Stimulated activated CD8-positive, alpha-beta memory T cell treated with anti-CD3 and anti-CD28 coated beads, Interleukin-15, amount 100 ng/mL, for 24 hours (primary cell): ENCODE measurements at places on chromosomes 5 and 9.

DNA sequence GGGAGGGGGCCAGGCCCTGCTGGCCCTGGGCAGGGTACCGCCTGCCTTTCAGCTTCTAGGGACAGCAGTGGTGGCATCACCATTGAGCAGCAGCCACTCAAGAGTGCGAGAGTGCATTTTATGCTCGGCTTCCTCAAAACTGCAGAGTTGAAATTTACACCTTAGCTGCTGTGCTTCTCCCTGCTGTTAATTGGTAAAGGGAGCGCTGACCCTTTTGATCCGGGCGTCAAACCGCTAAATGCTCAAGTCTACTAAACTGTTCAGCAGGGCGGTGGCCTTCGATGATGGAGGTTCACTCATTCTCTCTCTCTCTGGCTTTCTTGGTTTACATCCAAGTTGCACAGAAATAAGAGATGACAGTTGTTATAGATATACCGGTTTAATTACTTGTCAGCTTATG lies 368.6 kb upstream of the IRX2 start:
- DNase-seq: no peak

- DNase-seq: no peak
Observed at GRCh38 chr5:67989456-67989855, 226.1 kb upstream of the PIK3R1 start.

DNA sequence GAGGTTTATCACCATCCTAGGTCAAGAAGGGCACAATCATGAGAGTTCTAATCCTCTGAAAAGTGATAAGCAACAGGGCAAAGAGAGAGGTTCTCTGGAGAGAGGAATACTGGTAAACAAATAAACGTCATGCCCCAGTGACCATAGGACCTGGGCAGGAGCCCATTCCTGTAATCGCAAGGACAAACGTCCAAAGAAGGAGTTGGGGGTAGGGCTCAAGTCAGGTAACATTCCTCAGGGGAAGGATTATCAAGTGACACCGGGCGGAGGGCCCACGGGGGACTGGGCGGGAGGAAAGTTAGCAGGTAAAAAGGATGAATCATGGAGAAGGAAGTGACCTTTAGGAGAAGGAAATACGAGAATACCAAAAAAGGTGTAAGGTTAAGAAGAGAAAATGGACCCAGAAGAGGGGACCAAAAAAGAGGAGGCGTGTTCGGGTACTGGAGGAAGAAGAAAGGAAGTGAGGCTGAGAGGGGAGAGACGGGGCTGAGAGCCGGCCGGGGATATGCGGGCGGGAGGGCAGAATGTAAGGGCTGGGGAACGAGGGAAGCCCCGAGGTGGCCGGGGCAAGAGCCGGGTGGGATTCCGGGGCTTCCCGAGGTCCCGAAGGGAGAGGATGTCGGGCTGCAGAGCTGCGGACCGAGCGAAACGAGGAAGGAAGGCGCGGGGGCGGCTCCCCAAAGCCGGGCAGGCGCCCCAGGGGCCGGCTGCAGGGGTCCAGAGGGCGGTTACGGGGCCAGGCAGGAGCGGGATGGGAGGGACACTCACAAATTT lies 583 bp downstream of the DIAPH1 start:
- DNase-seq: no peak

GRCh38 chr5:55713871-55714270 lies 1.7 kb upstream of the SLC38A9 start:
- DNase-seq: no peak

DNA sequence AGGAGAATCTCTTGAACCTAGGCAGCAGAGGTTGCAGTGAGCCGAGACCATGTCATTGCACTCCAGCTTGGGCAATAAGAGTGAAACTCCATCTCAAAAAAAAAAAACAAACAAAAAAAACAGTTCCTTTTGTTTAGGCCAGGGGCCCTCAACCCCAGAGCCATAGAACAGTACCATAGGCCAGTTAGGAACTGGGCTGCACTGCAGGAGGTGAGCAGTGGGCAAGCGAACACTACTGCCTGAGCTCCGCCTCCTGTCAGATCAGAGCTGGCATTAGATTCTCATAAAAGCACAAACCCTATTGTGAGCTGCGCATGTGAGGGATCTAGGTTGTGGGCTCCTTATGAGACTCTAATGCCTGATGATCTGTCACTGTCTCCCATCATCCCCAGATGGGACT lies 49.1 kb upstream of the SUB1 start:
- DNase-seq: no peak

GRCh38 chr9:22838266-22838665 lies 391.6 kb downstream of the DMRTA1 start:
- DNase-seq: no peak

GRCh38 chr9:92952906-92953610 lies 5.7 kb downstream of the FGD3 start:
- DNase-seq: no peak

DNA sequence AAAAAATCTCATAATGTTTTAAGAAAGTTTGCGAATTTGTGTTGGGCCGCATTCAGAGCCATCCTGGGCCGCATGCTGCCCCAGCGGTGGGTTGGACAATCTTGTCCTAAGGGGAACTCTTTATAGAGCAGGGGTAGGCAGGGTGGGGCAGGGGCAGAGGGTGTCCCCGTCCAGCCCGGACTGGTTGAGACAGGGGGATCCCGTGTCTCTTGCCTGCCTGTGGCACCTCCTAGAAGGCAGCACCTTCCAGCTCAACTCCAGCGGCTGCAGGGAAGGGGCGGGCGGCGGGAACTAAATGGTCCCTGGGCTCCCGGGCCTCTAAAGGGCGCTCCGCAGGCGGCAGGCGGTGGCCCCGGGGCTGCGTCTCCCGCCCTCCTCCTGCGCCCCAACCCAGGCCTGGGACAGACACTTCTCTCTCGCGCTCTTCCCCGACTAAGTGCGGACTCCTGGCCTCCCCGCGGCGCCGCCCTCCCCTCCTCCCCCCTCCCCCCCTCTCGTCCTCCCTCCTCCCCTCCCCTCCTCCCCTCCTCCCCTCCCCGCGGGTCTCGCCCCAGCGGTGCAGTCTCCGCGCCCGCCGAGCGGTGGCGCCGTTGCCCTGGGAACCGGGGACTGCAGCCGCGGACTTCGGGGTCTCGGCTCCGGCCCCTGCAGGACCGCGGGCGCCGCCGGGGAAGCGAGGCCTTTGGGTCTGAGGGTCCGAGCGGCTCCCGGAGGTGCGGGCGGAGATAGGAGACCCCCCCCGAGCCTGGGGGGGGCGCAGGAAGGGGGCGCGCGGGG lies 132.6 kb downstream of the MRPL36 start:
- no peak for DNase-seq

DNA sequence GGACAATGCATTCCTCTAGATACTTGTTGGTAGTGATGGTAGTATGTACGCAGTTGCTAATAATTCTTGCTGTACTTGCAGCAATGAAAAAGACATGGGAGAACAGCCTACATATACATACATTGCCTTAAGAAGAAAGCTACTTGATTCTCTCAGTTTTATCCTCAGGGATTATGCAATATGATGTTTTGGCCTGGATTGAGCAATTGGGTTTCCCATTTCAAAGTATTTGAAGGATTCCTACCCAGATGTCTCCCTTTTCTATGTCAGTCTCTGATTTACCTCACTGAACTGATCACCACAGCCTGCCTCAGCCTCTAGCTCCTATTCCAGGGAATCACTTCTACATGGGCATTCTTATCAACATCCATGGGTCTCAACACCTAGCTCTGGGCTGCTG lies 210.1 kb upstream of the CDH10 start:
- no peak for DNase-seq

DNA sequence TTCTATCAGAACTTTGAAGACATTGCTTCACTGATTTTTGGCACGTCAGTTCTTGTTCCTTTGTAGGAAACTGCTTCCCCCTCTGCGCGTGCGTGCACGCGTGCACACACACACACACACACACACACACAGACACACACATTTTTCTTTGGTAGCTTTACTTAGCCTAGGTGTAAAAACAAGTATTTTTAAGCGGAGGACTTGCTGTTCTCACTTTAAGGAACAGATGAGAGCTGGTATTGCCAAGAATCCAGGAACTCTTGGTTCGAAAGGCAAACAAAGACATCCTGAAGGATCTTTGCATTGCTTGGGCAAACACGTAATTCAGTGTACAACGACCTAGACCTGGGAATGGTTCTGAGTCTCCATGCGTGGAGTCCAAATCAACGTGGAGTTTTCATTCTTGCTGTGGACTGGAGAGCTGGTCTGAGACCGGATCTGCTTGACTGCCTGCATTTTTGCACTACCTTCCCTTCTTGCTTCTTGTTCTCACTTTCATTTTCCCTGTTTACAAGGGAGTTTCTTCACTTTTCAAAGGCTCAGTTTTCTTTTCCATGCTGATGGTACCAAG lies 8.2 kb downstream of the TMEM268 start:
- no peak for DNase-seq

- no peak for DNase-seq
Observed at GRCh38 chr5:145975361-145976066, 39.1 kb downstream of the SH3RF2 start.

- no peak for DNase-seq
Observed at GRCh38 chr5:77621440-77621839, 17.1 kb downstream of the OTP start.

DNA sequence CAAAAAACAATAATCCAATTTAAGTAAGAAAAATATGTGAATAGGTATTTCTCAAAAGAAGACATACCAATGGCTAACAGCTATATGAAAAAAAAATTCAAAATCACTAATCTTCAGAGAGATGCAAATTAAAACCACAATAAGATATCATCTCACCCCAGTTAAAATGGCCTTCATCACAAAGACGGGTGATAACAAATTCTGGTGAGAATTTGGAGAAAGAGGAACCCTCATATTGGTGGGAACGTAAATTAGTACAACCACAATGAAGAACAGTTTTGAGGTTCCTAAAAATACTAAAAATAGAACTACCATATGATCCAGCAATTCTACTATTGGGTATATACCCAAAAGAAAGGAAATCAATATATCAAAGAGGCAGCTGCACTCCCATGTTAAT lies 94.3 kb downstream of the TMEM167A start:
- DNase-seq: no peak

GRCh38 chr9:100111235-100111634 lies 12.2 kb downstream of the INVS start:
- no peak for DNase-seq

DNA sequence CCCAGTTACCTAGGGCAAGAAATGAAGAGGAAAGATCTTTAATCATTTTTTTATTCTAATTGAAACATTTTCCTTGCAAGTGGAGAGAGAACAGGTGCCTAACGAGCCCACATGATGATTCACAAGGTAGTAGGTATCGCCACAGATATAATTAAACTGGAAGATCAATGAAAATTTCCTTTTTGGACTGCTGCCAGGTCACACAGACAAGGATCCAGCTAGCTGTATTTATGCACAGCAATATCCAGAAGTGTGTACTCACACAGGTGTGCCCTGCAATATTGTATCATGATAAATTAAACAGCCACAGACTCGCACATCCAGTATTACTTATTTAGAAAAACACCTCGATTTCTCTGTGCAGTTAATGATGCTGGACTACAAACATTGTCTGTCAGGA lies 294.0 kb upstream of the SMARCA2 start:
- DNase-seq: no peak

GRCh38 chr5:71932655-71933338 lies 174.5 kb upstream of the MAP1B start:
- no peak for DNase-seq

DNA sequence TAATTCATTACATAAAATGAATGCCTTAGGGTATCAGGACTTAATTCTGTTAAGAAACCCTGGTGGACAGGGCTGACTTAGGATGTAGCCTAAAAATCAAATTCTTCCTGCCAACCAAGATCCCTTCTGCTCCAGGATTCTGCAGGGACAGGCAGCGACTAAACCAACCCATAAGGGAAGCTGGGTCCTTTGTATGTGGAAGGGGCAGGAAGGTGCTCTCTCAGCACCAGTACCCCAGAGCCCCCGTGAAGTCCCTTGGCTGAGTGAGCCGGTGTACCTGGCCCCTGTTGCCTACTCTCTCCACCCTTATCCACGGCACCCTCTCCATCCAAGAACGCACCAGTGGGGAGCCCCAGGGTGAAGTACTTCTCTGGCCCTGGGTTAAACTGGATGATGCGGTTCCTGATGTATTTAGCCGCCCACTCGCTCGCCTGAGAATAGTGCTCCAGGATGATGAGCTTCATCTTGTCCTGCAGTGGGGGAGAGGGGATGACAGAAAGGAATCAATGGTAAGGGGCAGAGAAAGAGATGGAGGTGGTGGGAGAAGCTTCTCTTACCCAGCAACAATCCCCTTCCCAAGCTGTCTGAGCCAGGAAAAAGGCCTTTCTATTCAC lies 1.1 kb downstream of the GNPDA1 start:
- DNase-seq: no peak

- no peak for DNase-seq
Observed at GRCh38 chr9:124849801-124850200, 3.5 kb upstream of the WDR38 start.

DNA sequence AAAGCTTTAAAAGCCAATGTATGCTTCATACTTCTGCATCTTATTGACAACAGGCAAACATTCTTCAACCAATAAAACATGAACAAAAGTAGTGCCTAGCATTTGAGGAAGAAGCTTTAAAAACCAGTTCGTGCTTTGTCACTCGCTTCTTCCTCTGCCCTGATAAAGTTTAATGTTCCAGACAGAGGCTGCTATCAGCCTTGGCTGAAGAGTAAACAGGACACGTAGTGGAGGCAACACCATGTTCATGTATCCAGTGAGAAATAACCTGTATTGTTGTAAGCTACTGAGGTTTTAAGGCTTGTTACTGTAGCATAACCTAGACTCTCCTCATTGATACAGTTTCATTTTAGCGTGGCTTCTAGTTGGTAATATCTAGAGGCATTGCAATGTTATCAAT lies 3.2 kb upstream of the FUBP3 start:
- no peak for DNase-seq

DNA sequence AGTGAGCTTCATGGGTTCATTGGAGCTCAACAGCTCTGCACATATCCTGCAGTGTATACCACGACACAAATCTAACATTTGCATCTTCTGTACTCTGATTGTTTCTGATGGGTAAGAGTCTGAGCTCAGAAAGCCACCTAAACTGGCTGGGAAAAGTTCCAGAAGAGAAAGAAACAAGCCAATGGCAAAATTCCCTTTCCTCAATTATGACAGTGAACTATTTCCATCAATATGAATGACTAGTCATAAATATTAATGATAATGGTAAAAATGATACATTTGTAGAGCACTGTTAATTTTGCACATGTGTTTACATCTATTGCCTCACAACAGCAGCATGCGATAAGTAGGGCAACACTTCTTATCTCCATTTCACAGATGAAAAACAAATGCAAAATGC lies 1101.6 kb upstream of the DMAC1 start:
- DNase-seq: no peak

DNA sequence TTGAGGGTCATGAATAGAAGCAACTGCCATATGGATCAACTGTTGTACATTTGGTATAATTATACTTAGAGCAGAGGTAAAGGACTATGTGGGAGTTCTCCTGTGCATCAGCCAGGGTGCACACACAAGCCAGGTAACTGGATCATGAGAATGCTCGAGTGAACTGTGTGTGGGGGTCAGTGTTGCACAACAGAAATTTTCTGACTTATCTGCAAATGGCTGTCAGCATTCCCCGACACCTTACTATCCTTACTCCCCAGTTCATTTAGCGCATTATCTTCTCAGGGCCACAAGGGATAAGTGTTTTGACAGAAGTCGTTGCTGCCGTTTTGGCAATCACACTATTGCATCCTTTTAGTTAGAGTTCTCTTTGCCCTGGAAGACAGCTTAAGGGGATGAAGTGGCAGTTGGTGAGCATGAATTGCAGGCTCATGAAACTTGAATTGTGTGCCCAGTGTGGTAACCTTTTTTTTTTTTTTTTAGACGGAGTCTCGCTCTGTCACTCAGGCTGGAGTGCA lies 1.7 kb downstream of the CANX start:
- no peak for DNase-seq

GRCh38 chr9:94639061-94639998 lies at the start of gene FBP1:
Gene FBP1, minus strand, starts transcription at chr9:94639518. Its CDS starts 208 bp downstream, at chr9:94639310.
- DNase-seq: no peak
